ENCODE measurements at places on chromosomes 13 and 19.
A peak's percentile ranks its signal among the peaks of the same experiment; 100 is the strongest.

DNA sequence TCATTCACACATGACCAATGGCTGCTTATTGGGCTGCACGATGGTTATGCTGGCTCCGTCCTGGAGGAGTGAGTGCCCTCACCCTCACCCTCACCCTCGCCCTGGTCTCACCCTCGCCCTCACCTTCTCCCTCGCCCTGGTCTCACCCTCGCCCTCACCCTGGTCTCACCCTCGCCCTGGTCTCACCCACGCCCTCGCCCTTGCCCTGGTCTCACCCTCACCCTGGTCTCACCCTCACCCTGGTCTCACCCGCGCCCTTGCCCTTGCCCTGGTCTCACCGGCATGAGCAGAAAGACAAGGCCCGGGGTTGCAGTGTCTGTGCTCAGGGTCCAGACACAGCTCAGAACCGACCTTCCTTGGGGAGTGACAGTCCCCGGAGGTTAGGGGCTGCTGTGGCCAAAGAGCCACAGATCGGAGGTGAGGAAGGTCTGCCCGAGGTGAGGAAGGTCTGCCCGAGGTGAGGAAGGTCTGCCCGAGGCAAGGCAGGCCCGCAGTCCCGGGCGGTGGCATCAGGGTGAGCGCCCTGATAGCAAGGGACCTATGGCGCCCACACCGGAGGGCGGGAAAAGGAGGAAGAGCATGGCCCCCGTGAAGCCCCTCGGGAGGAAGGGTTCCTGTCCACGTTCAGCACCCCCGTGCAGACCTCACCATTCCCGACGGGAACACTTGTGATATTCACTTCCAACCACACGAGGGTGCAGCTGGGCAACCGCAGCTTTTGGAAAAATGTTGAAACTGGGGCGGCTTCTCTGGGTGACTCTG lies 65.6 kb downstream of the MCF2L start:
- peak; percentile 65 for DNase-seq

DNA sequence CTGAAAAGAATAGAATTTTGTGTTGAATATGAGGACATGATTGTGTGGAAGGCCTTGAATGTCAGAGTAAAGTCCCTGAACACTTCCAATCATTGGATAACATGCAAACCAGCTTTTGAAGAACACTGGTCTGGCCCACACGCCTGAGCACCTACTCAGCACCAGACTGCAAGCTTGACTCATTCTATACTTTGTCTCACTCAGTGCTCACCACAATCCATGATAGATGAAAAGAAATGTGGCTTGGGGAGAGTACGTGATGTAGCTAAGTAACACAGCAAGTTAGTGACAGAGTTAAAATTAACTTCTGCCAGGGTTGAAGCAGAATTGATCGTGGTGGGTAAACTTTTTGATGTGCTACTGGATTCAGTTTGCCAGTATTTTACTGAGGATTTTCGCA lies 12.0 kb downstream of the DLEU7 start:
- no peak for DNase-seq

- DNase-seq = no peak
Measured at GRCh38 chr19:33301144-33301899, 1.0 kb downstream of the CEBPA start.

GRCh38 chr13:109010912-109011311 lies 381.5 kb downstream of the MYO16 start:
- DNase-seq = no peak

DNA sequence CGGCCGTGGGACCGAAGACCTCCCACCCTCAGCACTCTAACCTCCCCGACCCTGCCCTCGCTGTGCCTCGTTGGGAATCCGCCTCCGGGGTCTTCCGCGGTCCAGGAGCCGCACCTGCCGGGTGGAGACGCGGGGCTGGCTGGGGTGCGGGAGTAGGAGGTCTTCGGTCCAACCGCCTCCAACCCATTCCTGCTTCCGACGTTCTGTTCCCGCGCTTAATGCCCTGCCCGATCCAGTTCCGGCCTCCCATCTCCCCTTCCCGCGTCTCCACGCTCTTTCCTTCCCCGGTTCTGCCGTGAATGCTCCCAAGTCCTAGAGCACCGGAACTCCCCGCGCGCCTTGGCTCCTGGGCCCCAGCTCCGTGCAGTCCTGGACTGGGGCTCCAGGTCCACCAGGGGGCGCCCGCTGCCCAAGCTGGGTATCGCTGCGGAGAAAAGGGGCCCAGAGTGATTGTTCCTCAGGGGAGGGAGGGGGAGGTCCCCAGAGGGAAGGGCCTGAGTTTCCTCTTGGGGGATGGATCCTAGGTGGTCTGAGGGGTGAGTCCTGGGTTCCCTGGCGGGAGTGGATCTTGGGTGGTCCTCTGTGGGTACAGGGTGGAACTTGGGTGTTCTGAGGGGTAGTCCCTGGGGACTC lies 14.1 kb upstream of the TNFSF9 start:
- DNase-seq = peak; percentile 91

DNA sequence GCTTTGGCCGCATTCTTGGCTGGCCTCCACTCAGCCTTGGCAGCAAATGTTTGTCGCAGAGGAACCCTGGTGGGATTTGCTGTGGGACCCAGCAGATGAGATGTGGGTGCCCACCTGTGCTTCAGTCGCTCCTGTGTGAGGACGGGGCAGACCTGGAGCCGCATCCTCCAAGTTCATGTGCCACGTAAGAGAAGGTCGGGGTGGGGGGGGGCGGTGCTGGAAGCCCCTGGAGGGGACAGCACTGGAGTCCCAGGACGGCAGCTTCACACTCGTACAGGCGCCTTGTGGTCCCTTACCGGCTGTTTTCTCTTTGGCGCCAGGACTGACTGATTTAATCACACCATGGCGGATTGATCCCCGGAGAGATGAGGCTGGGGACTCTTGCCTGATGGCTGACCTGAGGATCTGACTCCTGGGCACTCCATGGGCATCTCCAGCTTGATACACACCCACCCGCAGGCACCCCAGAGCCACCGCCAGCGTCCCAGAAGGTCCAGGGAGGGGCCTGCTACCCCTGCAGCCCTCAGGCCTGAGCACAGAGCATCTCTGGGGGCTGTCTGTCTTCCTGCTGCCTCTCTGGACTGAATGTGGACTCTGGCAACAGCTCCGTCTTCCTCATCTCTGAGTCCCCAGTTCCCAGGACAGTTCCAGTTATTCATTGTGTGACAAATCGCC lies 10.0 kb upstream of the GRTP1 start:
- DNase-seq = no peak

DNA sequence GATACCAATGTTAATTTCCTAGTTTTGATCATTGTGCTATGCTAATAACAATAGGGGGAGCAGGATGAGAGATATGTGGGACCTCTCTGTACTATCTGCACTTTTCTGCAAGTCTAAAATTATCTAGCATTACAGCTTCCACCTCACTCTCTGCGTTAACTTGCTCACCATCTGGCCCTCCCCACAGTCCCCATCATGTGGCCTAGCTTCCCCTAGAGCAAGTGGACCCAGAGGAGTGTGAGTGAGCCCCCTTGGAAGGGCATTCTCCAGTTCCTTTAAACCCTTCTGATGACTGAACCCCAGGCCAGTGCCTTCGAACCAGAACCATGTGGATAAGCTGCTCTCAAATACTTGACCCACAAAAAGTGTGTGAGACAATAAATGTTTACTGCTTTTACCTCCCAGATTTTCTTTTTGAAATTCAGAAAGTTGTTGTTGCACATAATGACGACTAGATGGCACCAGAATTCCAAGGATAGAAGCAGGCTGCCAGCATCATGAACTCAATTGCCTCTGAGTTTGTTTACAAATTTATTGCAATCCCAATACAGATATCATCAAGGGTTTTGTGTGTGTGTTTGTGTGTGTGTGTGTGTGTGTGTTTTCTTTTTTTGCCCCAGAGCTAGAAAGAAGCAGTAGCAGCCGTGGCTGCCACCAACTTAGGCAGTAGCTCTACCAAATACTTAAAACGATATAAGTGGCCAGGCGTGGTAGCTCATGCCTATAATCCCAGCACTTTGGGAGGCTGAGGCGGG lies 49.0 kb upstream of the ZNF780A start:
- DNase-seq = no peak

DNA sequence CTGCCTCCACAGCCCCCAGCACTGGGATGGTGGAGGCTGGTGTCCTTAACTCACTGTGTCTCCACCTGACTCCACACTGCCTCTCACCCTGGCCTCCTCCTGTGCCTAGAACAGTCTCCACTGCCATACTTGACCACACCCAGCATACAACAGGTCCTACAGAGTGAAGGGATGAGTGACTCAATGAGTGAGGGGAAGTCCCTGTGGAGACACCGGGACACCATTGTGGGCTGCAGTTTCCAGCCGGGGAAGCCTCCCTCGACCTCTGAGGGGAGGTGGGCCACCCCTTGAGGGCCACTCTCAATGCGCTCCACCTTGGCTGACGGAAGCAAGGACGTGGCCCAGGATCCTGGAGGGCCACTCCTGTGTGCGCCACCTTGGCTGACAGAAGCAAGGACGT lies 2.8 kb upstream of the ZNF135 start:
- no peak for DNase-seq
